ENCODE measurements at places on chromosomes 5 and 9.

DNA sequence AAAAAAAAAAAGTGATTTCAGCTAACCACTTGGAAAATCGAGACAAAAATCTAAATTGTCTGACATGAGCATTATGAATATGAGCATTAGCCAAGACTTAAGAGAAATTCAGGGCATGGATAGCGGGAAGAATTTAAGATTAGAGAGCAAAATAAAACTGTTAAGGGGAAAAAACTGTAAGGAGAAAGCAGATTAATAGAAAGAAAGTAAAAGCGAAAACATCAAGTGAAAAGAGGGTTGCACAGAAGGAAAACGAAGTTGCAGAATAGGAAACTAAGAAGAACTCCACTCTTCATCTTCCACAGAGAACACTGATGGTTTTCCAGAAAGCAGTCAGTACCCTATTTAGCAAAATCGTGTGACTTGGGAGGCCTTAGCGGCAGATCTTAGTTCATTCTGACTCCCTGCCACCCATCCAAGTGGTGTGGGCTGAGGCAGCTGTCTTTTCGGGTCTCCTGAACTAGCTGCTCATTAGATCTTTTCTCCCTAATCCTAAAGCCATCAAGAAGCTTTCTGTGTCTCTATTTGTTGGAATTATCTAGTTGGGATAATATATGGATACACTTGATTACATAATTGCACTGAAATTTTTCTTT, 3.7 kb downstream of the NIM1K start:
- no peak overlapping the region for H3K4me3 ChIP-seq
- H3K36me3 ChIP-seq = no peaks in the 10 kb centered on the region
- no peak overlapping the region for H3K27ac ChIP-seq
- peaks cover 43% of the 10 kb centered on the region for H3K4me1 ChIP-seq

DNA sequence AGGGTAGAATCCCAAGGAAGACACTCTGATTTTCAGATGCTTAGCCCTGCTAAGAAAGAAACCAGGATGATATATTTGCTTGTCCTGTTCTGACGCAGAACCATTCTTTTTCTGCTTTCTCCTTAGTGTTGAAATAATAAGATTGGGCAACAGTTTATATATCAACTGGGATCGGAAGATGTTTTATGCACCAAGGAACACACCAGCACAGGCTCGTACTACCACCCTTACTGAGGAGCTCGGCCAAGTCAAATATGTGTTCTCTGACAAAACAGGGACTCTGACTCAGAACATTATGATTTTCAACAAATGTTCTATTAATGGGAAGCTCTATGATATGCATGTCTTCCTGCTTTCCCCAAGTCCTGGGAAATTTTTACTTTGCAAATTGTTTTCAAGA, 19.0 kb upstream of the RUSC2 start:
- H3K4me3 ChIP-seq = no peak overlapping the region
- no peak for DNase-seq
- no peaks in the 10 kb centered on the region for H3K36me3 ChIP-seq
- H3K4me1 ChIP-seq = no peaks in the 10 kb centered on the region
- no peak overlapping the region for H3K27ac ChIP-seq
- H3K27me3 ChIP-seq = peaks cover 33% of the 10 kb centered on the region

DNA sequence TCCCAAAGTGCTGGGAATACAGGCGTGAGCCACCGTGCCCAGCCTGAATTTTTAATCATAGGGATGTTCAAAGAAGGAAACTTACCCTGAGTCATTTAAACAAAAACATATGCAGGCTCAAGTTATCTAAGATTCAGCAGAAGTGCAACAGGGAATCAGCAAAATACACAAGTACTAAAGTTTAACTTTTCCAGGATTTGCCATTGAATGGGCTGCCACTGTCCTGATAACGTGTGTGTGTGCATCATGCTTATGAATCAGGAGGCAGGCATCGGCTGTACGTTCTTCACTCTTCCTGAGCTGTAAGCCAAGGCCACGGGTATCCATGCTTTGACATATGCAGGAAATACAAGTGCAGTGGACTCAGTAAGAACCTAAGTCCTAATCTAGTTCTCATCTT, 48.8 kb upstream of the FST start:
- no peak overlapping the region for H3K27ac ChIP-seq
- H3K27me3 ChIP-seq = peaks cover 11% of the 10 kb centered on the region
- H3K4me3 ChIP-seq = no peak overlapping the region
- H3K36me3 ChIP-seq = no peaks in the 10 kb centered on the region
- DNase-seq = no peak
- H3K4me1 ChIP-seq = no peaks in the 10 kb centered on the region

- no peak overlapping the region for H3K4me3 ChIP-seq
- H3K36me3 ChIP-seq = peaks cover 15% of the 10 kb centered on the region
- peaks cover 32% of the 10 kb centered on the region for H3K4me1 ChIP-seq
- DNase-seq = no peak
Measured at GRCh38 chr5:80092486-80093107, 57.4 kb downstream of the THBS4 start.

- no peaks in the 10 kb centered on the region for H3K27me3 ChIP-seq
- H3K36me3 ChIP-seq = peaks cover 43% of the 10 kb centered on the region
- no peak for DNase-seq
- no peak overlapping the region for H3K4me3 ChIP-seq
- no peak overlapping the region for H3K27ac ChIP-seq
Measured at GRCh38 chr9:128629852-128630545, 26.6 kb downstream of the DYNC2I2 start.
